ENCODE measurements at places on chromosomes 6 and 20.

- DNase-seq, result no peak
These were observed 3.1 kb downstream of the STXBP5 start for GRCh38 chr6:147207351-147207750.

GRCh38 chr6:14934013-14934412, 311.9 kb upstream of the JARID2 start:
- no peak for DNase-seq

DNA sequence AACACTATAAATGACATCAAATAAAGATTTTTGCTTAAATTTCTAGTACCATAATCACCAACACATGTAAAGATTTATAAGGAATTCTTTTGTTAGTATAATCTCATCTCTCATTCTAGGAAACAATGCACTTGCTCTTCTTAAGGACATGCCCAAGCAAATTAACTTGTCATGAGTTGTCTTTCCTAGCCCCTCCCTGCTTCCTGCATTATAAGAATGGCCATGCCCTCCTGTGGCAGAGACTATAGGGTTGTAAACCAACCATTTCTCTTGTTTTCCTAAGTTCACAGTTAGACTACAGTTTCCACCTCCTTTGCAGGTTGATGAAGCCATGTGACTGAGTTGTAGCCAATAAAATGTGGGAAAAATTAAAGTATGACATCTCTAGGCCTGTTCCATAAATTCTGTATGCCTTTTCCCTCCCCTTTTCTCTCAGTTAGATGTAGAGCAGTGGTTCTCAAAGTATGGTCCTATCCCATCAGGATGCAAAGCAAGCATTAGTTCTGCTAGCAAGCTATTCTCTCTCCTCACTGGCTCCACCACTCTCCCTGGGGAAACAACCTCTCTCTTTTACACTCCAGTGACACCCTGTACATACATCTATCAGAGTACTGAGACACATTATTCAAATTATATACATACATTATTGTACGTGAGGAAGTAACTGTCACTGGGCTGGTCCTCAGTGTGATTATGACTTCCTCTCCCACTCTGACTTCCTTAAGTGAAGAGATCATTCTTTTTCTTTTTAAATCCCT, 295.0 kb downstream of the PKHD1 start:
- no peak for DNase-seq

DNA sequence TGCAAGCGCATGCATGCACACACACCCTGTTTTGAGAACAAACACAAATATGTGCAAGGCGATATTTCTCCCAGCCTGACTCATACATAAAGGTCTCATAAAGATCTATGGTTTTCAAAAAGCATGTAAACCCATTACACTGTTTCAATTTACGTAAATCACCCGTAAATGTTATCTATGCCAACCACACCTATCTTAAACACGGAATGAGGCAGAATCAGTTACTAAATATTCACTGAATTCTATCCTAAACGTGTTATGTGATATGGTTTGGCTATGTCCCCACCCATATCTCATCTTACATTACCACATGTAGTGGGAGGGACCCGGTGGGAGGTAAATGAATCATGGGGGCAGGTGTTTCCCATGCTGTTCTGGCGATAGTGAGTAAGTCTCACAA, 621.6 kb downstream of the KIF16B start:
- no peak for DNase-seq

- DNase-seq, result no peak
These were observed 138.6 kb downstream of the ERMARD start for GRCh38 chr6:169890049-169890448.

GRCh38 chr6:28675600-28675999, 149.9 kb downstream of the GPX5 start:
- no peak for DNase-seq

DNA sequence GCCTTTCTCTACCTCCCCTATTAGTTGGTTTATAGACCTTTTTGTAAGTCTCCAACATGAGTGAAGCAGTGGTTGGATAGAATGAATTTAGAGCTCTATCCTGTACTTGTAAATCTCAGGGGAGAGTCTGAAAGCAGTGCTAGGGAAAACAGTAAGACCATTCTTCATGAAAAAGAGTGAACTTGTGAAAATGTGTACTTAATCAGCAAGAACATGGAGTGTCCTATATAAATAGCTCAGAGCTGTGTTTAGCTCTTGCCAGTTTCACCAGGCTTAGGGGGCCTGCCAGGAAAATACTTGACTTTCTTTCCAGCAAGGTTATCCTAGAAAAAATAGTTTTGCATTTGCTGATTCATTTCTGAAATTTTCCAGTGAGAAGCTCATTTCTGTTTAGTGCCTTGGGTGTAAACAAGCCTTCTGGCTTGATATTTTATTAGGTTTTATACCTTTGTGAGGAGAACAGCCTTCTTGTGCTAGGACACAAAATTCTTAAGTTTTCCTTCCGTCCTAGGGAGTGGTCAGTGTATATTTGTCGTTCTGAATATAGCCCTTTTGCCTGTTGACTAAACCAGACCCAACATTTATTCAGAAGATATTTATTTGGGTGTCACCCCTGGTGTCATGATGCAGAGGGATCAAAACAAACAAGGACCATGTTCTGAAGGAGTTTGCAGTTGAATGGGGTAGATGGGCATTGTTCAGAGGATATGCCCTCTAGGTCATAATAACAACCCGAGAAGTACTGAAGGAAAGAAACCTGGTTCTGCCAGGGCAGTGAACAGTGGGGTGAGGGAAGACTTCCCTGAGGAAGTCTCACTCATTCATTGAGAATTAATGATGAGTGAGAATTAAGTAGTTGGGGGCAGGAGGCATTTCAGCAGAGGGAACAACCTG, 7.6 kb downstream of the ARFGEF2 start:
- no peak for DNase-seq

- no peak for DNase-seq
These were observed 26.7 kb downstream of the KAT14 start for GRCh38 chr20:18164356-18164755.

GRCh38 chr20:59772931-59773913, 160.2 kb downstream of the SYCP2 start:
- DNase-seq, result no peak

DNA sequence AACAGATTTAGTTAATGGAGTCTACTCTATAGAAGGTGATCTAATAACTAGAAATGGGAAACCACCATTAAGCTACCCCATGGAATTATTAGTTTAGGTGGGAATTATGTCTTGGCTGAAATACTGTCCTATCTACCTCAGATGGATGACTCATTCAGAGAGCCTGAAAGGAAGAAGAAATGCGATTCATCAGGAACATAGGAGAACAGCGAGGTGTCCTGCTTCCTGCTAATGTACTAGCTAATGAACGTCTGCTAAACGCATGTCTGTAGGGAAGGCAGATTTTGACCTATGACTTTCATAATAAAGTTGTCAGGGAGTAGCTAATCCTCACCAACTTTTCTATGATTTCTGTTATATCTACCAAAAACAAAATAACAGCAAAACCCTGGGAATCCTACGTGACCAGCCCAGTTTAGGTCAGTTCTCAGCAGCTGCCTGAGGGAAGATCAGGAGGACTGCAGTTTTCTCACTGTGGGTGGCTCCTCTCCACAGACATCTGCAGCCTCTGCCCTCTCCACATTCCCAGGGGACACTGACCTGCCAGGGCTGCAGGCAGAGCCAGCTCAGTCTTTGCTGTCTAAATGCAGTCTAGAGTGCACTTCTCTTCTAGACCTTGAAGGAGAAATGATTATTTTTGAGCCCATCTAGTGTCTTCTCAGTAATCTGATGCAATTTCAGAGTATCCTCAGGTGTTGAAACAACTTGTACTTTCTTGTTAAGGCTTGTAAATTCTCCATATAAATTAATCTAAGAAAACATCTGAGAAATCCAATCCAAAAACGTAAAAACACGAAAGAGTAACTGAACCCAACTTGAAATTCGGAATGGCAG, 18.1 kb upstream of the SFT2D1 start:
- no peak for DNase-seq

DNA sequence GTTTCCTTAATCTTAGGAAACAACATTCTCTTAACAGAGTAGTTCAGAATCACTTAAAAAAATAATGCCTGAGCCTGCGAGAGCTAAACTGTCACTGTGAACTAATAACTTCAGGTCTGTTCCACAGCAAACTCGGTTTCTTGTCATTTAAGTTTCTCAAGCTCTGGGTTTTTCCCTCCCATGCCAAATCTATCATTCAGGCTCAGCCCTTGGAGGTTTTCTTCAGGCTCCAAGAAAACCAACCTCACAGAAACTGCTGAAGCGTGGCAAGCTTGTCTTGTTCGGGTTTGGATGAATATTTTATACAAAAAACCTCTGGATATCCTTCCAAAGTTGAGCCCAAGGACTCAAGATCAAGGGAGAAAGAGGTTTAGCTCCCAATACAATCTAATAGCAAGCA, 99.7 kb upstream of the SNX9 start:
- DNase-seq, result no peak

DNA sequence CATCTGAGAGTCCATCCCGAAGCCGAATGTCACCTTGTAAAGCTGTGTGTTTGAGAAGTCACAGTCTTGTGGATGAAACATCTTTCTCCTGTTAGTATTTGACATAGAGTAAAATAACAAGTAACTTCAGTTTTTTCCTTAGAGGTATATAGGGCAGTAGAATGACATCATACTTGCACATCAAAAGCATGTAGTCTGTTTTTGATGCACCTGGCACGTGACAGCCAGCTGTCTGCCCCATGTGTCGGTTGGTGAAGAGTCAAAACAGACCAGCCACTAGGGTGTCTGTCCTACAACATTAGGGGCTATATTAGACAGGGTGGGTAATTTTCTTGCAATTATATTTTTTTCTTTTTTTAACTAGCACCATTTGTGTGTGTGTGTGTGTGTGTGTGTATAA, 70.2 kb downstream of the SNX9 start:
- no peak for DNase-seq

DNA sequence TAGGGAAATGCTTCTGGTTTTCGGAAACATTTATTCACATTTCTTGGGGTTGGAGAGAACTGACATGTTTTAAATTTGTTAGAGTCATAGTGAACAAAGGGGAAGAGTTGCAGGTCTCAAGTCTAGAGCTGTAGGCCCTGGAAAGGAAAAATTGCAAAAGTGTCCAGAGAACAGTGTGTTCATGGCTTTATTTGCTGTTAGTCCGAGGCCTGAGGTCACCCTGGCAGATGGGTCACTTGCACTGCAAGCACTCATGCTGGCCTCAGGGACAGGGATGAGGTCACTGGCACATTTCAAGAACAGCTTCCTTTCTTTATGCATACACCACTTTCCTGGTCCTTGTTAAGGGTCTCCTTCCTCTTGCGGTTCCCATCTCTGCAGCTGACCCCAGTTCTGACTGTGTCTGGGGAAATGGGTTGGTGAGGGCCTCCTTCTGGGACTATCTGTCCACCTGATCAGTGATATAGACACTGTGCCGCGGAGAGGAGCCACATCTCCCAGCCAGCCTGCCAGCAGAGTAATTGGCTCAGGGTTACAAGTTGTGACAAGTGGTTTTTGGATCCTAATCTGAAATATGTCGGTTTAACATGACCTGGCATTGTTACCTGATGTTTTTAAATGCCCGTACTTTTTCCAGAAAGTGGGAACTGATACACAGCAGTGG, 194.0 kb downstream of the EYA4 start:
- no peak for DNase-seq

DNA sequence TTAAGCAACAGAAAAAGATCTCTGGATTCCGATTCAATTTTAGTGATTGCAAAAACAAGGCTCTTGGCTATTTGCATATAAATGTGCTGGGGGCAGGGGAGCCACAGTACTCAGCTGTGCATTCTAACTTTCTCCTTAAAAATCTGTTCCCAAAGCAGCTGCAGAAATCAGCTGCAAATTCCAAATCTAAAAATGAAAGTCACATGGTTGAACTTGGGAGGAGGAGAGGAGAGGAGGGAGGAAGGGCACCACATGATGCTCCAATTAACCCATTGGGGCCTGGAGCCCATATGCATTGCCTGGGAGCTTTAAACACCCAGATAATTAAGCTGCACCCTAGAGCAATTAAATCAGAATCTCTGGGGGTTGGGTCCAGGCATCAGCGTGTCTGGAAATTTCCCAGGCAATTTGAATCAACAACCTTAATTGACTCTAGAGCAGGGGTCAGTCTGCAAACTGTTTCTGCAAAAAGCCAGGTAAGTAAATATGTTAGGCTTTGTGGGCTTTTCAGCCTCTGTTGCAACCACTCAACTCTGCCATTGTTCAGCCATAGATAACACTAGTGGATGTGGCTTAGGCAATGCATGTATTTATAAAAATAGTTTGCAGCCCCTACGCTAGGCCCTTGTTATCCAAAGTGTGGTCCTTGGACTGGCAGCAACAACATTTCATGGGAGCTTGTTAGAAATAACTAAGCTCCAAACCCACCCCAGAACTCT, 508.1 kb downstream of the KIF16B start:
- DNase-seq, result no peak

- DNase-seq, result no peak
These were observed 191.4 kb downstream of the SLC16A10 start for GRCh38 chr6:111278731-111279130.

GRCh38 chr6:40807484-40807883, 220.3 kb upstream of the LRFN2 start:
- DNase-seq, result no peak

- no peak for DNase-seq
These were observed 146.2 kb downstream of the TBX18 start for GRCh38 chr6:84618046-84618752.

GRCh38 chr6:80607811-80608391, 501.4 kb downstream of the BCKDHB start:
- DNase-seq, result no peak

DNA sequence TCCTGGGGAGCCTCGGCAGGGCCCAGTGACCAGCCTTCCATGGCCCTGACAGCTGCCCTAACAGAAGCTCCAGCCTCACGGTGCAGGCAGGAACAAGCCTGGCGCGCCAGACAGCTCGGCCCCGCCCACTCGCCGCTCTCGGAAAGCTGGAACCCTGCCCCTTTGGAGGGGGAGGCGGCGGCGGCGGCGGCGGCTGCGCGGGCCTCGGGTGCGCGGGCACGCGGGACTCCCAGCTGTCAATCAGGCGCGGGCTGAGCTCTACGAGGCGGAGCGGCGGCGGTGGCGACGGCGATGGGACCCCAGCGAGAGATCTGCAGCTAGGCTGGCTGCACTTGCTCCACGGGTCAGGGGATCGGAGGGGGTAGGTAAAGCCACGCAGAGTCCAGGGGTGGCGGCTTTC, at the start of gene NRSN1:
TSS of gene NRSN1 (plus strand) at position 236 of the 400 bp plus-strand sequence. CDS start 8,113 bp downstream, outside the sequence.
- DNase-seq, result no peak

GRCh38 chr6:145727817-145728388, 7.4 kb downstream of the EPM2A start:
- no peak for DNase-seq

DNA sequence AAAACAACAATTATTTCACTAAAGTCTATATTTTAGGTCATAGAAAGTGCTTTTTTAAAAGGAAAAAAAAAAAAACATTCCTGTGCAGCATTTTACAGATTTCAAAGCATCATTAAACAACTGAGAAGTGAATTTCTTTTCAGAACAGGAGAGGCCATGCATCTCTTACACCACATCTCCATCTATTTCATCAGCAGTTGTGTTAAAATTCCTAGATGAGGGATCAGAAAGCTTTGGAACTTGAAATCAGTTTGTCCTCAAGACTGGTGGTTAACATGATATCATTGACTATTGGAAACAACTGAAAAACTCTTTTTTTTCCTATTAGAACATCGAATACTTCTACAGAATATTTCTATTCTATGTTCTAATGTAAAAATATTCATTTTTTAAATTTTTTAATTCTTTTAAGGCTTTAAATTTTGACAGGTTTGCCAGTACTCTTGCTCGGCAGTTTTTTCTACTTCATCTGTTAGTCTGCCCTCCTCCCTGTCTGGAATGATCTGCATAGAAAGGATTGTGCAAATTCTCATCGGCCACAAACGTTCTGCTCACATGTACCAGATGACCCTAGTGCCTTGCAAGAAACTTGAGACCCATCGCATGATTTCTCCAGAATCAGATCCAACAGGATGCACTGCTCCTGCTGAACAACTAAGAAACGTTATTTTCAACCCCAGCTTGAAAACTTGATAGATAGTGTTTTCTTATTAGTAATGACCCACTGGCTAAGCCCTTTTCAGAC, 411.0 kb upstream of the AGPAT4 start:
- DNase-seq, result no peak
